ENCODE measurements at places on chromosomes 4 and X.

GRCh38 chr4:26687728-26688127 is 103.8 kb downstream of the TBC1D19 start:
- DNase-seq = peak; percentile 74

DNA sequence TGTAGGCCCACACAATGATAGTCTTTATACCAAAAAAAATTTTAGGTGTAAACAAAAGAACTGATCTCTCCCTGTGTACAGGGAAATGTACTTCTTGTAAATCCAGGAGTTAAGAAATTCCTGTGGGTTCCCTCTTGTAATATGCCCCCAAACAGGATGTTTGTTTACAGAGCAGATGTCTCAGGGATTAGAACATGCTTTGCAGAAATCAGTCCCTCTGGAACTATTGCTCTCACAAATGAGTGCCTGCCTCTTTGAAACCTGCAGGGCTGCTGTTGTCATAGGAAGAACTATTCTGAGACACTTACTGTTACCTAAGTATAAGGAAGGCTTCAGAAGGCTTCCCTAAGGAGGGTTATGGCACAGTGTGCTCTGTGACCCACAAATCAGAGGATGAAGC is 35.6 kb downstream of the PAK3 start:
- DNase-seq = peak; percentile 33

DNA sequence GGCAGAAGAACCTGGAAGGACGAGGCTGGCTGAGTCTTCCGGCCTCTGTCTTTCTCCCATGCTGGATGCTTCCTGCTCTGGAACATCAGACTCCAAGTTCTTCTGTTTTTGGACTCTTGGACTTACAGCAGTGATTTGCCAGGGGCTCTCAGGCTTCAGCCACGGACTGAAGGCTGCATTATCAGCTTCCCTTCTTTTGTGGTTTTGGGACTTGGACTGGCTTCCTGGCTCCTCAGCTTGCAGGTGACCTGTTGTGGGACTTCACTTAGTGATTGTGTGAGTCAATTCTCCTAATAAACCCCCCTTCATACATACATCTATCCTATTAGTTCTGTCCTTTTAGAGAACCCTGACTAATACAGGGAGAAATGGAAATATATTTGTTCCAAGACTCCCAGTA is 265.8 kb downstream of the PCDH18 start:
- no peak for DNase-seq

GRCh38 chrX:69101683-69102251 is 63.5 kb downstream of the PJA1 start:
- DNase-seq = no peak

- no peak for DNase-seq
These were observed 37.1 kb upstream of the TBC1D9 start for GRCh38 chr4:140793291-140793690.

DNA sequence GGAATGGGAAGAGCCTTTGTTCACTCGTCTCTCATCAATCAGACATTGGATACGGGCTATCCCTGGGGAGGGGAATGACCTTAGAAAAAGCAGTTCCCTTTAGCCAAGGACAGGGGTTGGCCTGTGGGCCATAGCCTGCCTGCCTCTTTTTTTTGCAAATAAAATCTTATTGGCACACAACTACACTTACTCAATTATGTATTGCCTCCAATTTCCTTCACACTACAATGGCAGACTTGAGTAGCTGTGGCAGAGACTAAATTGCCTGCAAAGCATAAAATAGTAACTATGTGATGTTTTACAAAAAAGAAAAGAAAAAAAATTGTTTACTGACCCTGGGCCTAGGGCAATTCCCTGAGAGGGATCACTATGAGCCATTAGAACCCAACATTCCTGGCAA is 23.4 kb downstream of the PPP1R2C start:
- no peak for DNase-seq

DNA sequence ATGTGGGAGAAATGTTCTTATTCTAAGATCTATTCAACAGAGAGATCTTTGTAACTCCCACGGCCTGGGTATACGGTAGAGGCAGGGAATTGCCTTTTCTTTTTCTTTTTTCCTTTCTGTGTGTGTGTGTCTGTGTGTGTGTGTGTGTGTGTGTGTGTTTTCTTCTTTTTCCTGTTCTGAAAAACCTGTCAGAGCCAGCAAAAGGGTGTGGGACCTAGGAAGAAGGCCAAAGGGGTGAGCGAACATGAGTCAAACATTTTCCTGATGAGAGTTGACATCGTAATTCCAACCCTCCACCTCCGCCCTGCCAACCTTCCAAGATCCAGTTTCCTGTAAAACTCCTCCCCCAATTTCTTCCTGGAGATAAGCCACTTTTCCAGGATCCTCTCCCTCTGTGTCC is 2.8 kb upstream of the CHIC2 start:
- DNase-seq = peak; percentile 93

- no peak for DNase-seq
These were observed 5.9 kb downstream of the EMCN start for GRCh38 chr4:100511896-100512295.

DNA sequence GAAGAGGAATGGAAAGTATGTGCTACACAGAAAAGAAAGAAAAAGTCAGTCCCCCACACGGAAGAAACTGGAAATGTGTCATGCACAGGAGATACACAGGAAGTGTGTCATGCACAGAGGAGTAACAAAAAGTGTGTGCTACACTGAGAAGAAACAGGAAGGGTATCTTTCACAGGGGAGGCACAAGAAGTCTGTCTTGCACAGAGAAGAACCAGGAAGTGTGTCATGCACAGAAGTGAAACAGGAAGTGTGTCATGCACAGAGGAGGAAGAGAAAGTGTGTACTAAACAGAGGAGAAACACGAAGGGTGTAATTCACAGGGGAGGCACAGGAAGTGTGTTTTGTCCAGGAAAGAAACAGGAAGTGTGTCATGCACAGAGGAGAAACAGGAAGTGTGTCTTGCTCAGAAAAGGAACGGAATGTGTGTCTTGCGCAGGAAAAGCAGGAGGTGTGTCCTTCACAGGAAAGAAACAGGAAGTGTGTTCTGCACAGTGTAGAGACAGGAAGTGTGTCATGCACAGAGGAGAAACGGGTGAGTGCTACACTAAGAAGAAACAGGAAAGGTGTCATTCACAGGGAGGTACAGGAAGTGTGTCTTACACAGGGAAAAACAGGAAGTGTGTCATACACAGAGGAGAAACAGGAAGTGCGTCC is 527.2 kb upstream of the PRKX start:
- peak; percentile 5 for DNase-seq

GRCh38 chr4:175339100-175339707 is 421.0 kb downstream of the ADAM29 start:
- DNase-seq = no peak

- peak; percentile 39 for DNase-seq
These were observed 164.4 kb downstream of the QDPR start for GRCh38 chr4:17347445-17347844.

DNA sequence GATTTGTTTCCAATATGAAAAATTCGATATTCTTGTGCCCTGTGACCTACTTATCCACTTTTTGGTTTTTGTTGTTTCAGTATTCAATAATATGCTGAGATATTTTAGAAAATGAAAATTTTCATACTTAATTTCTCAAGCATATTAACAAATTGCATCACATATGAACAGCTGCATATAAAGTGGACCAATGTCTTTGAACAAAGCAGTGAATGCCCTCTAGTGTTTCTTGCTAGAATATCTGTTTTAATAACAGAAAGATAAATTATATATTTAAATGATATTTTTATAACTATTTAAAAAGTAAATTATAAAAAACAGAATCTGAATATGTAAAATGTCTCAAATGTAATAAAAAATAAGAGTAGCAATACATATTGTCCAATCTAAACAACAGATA is 31.7 kb upstream of the INTU start:
- no peak for DNase-seq

DNA sequence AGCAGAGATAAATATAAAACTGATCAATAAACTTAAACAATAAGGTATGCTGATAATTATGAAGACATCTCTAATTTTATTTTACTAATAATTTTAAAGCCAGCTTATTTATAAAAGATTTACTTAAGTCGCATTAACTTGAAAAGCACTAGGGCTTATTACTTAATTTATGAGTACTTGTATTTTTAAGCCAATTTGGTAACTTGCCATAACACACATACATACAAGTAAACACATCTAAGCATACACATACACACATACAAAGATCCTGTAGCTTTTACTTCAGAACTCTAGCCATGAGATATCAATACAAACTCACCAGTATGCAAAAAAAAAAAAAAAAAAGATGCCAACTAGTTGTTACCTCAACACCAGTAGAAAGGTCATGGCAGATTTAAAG is 10.0 kb upstream of the GPR78 start:
- no peak for DNase-seq

- DNase-seq = no peak
These were observed 2.6 kb downstream of the FAAH2 start for GRCh38 chrX:57289089-57289488.

DNA sequence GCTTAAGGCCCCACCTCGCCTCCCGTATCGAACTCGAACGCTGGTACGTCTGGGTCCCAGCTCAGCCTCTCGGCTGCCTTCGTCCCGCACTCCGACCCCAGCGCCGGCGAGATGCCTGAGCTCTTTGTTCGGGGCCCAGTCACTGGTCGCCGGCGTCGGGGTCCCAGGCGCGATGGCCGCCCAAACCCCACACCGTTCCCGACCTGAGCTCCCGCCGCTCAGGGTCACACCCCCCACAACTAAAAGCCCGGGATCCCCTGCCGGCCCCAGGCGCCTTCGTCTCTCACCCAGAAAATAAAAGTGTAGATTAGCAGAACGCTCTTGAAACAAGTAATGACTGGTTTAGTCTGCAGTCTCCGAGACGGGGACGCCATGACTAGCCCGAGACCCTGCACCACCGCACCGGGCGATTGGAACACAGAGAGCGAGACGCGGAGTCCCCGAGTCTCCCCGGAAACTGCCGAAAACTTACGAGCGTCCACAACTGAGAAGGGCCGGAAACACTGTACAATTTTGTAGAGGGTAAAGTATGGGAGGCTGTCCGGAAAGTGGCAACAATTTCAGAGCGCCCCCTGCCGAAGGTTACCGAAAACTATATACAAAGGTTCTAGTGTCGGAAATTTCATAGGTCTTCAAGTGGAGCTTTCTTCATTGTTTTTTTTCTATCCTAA is at the start of gene TSPAN6:
TSS of gene TSPAN6 (minus strand) at position 486 of the 671 bp plus-strand sequence. CDS start at position 374, 112 bp downstream.
- DNase-seq = peak; percentile 87

GRCh38 chrX:105910563-105911105 is 88.3 kb downstream of the NRK start:
- DNase-seq = no peak

GRCh38 chr4:150229520-150229919 is 151.3 kb downstream of the DCLK2 start:
- no peak for DNase-seq

DNA sequence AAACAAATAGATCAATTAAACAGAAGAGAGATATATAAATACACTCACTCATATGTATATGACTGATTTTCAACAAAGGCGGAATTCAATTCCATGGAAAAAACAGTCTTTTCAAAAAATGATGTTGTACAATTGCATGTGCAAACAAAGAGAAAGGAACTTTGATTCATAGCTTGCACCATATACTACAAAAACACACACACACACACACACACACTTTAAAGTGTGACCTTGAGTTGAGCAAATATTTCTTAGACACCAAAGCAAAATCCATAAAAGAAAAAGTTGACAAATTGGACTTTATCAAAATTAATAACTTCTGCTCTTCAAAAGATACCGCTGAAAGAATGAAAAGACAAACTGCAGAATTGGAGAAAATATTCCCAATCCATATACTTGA is 168.8 kb downstream of the EVC2 start:
- DNase-seq = no peak

DNA sequence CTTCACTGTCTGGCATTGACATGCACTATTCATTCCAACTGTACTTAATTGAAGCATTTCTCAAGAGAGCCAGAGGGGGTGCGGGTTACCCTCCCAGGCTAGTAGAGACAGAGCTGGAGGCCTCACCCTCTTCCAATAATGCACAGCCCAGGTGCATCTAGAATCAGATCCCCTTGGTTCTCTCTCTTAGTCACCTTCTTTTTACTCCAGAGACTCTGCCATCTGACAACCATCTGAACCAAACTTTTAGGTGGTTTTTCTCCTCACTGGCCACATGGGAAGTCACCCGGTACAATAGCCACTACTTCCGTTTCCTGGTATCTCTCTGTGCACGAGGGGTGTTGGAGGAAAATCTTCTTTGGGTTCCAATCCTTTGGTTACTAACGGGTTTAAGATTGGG is 81.3 kb downstream of the SLC2A9 start:
- DNase-seq = no peak

DNA sequence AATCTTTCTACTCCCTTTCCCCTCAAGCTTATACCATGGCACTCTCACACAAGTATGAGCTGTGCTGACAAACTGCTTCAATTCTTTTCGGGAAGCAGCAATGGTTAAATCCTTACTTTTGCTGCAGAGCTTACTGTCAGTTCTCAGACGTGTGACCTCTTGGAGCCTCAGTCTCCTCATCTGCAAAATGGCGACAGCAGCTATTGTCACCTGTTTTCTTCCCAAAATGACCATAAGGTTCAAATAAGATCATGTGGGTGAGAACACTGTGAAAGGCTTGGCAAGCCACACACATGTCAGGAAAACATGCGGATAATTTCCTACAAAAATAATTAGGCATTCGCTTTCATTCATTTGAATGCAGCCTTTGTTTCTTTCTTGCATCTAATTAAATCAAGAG is 36.8 kb upstream of the IRF2 start:
- no peak for DNase-seq

GRCh38 chr4:136946307-136946907 is 585.9 kb downstream of the PCDH18 start:
- no peak for DNase-seq

GRCh38 chr4:25007598-25007997 is 23.1 kb downstream of the LGI2 start:
- no peak for DNase-seq

DNA sequence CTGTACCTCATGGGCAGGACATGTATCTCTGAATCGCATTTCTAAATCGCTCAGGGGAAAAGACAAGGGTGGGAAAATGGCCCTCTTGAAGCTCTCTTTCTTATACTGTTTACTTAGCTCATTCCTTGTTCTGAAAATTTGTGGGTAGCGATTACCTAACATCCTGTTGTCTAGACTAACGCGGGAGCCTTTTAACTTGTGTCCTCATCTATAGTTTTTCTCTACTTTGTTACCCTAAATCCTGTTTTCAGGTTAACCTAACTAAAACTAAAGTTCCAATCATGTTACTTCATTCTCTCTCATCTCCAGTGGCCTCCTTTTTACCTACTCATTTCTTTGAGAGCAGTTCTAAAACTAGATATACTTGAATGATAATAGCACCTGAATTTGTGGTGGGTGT is 45.0 kb downstream of the SNX25 start:
- DNase-seq = peak; percentile 17

- peak; percentile 9 for DNase-seq
These were observed 222.7 kb upstream of the HAND2 start for GRCh38 chr4:173752610-173753230.

DNA sequence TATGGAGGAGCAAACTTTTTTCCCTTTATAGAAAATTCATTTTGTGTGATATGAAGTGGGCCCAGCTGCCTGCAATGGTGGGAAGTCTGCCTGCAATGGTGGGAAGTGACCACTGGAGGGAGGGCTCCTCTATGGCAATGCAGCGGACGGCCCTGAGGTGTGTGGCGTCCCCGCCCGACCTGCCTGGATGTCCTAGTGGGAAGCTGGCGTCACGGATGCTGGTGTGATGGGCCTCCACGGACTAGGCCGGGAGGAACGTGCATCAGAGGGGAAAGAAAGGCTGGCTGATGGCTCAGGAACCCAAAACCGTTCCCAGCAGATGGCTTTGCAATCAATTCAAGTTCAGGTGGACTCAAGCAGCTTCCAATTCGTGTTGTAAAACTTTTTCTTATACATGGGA is 177.9 kb downstream of the AFAP1 start:
- DNase-seq = peak; percentile 42

All from kidney tubule cell (primary cell).